ENCODE measurements at places on chromosomes 6 and 20.

DNA sequence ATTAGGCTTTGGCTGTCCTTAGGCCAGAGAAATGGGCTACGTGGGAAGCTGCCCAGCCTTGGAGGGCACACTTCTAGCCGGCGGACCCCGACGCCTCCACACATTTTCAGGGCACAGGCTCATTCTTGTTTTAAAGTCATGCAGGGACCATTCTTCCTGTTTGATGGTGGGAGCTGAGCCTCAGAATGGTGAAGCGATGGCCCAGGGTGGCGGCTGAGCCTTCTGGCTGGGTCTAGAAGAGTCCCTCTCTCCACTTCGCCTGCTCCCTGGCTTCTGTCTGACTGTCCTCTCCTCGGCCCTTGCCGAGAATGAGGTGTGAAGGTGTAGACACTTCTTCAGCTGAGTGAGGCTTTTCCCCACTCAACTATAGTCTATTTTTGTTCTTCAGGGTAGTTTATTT, 114.4 kb downstream of the SULF2 start:
- DNase-seq = no peak

- DNase-seq = no peak
These were observed 85.5 kb upstream of the FRMD1 start for GRCh38 chr6:168164462-168165061.

- no peak for DNase-seq
These were observed 165.9 kb upstream of the MARCKS start for GRCh38 chr6:113691260-113691656.

- no peak for DNase-seq
These were observed 128.4 kb upstream of the ESR1 start for GRCh38 chr6:151679081-151679480.

DNA sequence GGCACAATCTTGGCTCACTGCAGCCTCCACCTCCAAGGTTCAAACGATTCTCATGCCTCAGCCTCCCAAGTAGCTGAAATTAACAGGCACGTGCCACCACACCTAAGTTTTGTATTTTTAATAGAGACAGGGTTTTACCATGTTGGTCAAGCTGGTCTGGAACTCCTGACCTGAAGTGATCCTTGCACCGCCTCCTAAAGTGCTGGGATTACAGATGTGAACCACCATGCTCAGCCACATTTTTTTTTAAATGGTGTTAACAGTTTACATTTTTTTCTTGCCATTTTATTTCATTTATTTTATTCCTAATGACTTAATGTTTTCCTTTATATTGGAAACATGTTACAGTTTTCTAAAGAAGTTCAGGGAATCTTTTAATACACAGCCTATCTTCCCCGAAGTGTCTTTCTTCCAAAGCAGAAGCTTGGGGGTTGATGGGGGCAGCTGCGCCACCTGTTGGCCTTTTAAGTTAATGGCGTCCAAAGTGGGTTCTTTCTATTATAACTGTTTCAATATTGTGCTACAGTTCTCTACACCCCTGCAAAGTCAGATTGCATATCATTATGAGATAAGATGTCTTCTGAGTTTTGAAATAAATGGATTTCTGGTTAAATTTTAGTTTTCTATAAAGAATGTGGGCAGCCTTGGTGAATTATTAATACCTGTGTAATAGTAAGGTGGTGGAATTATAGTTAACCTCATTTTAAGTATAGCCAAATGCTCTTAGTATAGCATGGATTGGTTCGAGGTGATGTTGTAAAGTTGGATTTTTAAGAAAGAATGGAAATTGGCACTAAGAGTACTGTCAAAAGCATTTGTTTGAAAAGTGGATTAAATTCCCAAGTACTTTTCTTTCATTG, 42.0 kb upstream of the PLCG1 start:
- DNase-seq = peak; percentile 74

- peak; percentile 38 for DNase-seq
These were observed 822 bp downstream of the FOXQ1 start for GRCh38 chr6:1312473-1313367.

- DNase-seq = peak; percentile 75
These were observed 1.2 kb downstream of the TCEA2 start for GRCh38 chr20:64064145-64064698.

GRCh38 chr6:4553387-4553786, 222.8 kb upstream of the CDYL start:
- no peak for DNase-seq

DNA sequence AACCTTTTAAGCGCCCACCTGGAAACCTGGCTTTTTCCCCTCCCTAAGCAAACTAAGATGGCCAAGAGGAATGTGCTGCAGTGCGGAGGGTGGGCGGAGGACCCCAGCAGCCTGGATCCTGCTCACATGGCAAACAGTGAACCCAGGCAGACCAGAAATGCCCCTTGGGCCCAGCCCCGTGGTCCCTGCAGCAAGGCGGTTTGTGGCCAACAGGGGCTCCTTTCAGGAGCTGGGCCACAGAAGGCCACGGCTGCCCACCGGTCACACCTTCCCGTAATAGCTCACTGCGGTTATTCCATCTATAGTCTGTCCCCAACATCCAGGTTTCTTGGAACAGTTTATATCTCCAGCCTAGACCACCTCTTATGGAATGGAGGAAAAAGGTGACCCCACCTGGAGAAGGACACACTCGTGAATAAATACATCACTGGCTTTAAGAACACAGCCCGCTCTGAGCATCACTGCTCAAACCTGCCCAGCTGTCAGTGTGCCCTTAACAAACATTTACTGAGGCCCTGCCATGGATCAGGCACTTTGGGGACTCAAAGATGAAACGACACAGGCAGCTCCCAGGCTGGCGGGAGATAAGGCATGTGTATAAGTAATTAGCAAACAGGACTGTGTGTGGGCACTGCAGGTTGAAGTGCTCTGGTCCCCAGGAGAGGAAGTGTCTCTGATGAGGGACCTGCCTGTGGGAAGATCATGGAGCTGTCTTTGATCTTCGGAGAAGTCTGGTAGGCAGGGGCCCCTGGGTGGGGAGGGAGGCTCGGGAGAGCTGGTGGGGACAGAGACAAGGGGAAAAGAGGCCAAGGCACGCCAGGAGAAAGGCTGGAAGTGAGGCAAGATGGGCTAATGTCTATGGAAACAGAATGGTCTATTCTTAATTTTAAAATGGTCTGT, 3.2 kb upstream of the TUBB1 start:
- DNase-seq = no peak

DNA sequence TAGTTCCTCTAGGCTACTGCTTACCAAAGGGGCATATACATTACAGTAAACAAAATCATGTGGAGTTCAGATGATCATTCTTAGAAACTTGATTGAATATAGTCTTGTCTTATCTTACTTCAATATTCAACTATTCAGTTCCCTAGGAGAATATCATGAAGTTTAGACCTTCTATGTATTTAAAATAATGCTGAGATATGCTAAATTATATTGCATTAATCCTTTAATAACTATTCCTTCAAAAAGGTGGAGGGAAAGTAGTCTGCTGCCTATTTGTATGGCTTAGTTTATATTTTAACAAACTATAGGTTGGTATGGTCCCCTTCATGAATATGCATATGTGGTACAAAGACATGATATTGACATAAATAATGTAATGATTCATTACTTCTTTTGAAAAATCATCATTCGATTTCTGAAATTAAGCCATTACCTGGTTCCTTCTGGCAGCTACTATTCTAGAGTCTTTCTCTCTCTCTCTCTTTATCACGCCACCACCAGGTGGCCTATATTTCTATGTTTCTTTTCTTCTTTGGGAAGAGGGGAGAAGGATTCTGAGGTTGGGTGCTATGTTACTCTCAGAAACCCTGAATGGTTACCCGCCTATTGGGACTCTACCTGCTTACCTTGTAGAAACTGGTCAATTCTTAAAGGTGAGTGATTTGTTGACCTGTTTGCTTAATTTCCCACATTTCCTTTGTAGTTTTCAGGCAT, 855.8 kb downstream of the HACE1 start:
- no peak for DNase-seq

DNA sequence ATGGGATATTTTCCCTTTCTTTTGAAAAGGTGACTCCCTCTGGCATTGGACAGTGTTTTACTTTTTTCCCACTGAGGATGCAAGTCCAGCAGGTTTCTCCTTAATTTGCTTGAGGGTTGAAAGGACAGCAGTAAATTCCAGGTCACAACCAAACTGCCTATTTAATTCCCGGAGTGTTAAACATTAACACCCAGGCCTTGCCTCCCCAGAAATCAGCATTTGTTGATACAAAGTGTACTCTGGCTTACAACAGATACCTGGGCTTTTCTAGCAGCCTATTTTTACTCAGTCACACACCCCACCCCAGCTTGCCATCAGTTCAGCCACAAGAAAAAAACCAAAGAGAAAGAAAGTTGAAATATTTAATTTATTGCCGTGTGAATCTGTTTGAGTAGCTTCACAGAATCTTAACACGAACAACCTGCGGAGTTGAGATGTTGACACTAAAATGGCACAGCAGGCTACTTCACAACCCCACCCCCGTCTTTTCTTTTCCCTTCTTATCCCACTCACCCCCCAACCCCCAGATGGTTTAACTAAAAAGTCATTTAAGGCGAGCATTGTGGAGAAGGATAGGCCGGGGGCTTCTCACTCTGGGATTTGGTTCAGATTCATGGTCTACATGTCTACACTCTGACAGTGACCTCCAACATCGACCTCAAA, 45.7 kb downstream of the MYLIP start:
- no peak for DNase-seq

DNA sequence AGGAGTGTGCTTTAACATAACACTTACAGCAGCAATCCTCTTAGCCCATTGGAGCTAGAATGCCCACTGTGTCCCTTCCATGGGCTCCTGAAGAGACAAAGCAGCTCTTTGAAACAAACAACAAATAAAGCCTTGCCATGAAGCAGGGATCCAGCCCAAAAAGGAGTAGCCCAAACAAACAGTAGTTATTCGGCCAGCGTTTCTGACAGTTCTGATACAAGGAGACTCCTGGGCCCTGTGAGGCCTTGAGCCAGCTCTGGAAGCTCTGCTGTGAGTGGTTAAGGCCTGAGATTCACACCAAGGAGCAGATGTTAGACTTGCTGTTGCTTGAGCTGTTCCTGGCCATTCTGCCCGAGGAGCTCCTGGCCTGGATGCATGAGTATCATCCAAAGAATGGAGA, 16.9 kb upstream of the ZSCAN16 start:
- DNase-seq = no peak

- DNase-seq = no peak
These were observed 126.8 kb upstream of the AGPAT4 start for GRCh38 chr6:161400671-161401070.

GRCh38 chr20:29689411-29690225, 1567.8 kb upstream of the DEFB115 start:
- no peak for DNase-seq

- no peak for DNase-seq
These were observed 24.4 kb downstream of the PCMTD2 start for GRCh38 chr20:64279826-64280459.

DNA sequence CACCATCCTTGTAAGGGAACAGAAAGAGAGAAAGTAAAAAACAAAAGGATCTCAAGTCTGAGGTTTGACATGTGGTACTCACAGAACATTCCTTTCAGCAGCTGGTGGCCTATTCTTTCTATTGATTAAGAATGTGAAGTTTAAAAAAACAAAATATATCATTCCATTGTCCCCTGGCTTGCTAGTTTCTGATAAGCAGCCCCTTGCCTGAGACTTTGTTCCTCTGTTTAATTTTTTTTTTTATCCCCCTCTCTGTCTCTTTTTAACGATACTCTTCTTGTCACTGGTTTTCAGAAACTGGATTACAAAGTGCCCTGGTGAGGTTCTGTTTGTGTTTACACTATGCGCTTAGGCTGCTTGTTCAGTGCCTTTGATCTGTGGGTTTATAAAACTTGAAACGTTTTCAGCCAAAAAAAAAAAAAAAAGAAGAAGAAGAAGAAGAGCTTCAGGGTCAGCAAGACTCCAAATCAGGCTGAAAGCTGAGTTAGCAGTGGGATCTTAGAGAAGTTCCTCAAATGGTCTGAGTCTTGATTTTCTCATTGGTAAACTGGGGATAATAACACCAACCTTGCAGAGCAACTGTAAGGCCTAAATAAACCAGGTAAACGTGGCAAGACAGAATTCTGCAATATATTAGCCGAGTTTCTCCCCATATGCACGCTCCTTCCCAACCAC, 45.1 kb upstream of the SLC22A23 start:
- DNase-seq = no peak

DNA sequence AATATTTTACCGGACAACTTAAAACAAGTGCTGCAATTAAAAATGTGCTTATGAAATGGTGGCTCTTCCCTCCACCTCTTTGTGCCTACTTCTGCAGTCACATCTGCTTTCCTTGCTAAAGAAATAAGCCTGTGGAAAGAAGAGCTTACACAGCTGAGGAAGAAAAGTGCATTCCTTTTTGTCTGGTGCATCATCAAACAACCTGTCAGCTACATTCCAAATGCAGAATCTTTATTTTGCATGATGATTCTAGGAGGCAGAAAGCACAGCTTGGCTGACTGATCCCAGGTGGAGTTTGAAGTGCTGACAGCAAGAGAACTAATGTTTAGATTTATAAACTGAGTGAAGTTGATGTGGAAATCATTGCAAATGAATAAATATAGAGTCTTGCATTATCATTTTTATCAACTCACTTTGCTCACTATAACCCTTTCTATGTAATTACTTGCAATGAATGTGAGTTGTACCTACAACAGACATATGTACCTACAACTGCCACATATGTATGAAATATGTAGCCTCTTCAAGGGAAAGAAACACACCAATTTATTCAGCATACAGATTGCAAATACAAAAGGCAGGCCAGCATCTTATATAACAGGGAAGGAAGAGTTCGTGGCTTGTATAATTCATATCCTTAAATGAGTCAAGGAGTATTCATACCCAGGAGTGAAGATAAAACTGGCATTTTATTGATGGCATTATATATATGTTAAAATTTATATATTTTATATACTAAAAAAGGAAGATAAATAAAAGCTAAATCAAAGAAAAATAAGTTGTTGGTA, 223.4 kb upstream of the MCHR2 start:
- no peak for DNase-seq

DNA sequence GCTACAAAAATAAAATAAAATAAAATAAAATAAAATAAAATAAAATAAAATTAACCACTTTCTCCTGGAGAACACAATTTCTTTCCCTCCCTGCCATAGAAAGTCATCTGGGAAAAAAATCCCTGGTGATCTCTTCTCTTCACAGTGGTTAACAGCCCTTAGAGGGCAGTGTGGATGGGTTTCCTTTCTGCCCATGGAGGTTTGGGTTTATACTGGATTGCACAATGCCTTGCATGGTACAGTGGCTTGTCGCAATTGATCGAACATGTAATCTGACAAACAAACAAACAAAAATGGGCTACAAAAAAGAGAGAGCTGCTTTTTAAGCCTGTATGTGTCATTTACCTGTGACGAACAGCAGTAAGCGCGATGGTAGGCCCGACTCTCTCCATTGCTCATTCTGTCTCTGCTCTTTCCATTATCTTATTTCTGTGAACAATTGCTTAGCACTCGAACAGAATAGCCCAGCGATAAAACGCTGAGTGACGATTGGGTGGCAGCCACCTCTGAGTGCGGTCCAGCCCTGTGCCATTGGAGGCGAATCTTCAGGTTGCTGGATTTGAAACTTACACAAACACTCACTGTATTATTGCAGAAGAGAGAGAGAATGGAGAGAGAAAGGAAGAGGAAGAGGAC, 166.1 kb downstream of the CD83 start:
- DNase-seq = no peak

GRCh38 chr6:6663421-6664135, 75.1 kb downstream of the LY86 start:
- DNase-seq = no peak

Measured in astrocyte of the hippocampus (primary cell).